ENCODE measurements at places on chromosomes 5 and 9.

DNA sequence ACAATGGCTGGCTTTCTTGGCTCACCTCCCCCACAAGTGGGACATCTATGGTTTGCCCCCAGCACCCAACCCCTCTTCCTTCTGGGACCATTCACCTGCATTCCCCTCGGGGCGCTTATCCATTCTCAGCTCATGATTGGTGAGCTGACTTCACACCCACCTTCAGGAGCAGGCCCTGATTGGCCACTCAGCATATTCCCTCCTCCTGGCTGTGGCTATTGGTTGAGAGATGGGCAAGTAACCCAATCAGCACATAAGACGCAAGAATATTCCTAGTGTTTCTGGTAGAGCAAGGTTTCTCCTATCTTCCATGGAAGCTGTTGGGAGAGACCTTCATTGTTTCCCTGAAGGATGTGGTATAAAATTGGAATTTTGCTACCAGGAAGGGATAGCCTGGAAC lies 22.7 kb upstream of the UNC5A start:
- no peak for DNase-seq

GRCh38 chr9:131320031-131320685 lies 30.6 kb downstream of the PLPP7 start:
- no peak for DNase-seq

DNA sequence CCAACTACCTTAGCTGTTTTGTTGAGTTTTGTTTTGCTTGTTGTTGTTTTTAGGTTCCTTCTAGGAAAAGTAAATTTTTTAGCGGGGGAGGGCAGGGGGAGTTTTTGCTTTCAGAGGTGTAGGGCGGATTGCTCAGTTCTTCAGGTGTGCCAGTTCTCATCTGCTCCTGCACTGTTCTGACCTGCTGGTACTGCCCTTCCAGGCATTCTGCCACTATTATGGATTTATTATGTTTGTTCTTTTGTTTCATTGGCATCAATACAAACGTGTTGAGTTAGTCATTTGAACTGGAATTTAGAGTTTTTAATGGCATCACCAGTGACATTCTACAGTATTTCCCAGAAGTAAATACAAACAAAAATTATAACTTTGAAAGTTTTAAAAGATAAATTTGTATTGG lies 26.0 kb downstream of the ERCC6L2 start:
- no peak for DNase-seq

- DNase-seq, result no peak
Observed at GRCh38 chr5:173231381-173231766, 3.6 kb downstream of the NKX2-5 start.

- no peak for DNase-seq
Observed at GRCh38 chr9:18896004-18896403, 137.0 kb downstream of the SAXO1 start.

DNA sequence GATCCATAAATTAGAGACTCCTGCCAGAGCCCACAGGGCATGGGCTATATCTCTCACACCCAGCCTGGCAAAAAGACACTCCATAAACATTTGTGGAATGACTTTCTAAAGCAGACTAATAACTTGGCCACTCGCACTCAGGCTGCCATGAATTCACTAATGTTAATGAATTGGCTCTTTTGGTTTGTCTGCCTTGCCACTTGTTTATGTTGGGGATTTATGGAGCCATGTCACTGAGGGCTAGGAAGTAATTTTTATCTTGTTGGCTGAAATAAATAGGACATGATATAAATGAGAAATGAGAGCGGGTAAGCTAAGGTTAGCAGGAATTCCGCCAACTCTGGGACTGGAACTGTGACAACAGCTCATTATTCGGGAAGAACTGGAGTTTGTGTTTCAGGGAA lies 55.2 kb downstream of the DROSHA start:
- DNase-seq, result no peak

- DNase-seq, result no peak
Observed at GRCh38 chr9:127122176-127123063, at the start of gene ANGPTL2. ANGPTL2 (minus strand) TSS chr9:127122635; CDS start chr9:127108731, 13,904 bp downstream.

DNA sequence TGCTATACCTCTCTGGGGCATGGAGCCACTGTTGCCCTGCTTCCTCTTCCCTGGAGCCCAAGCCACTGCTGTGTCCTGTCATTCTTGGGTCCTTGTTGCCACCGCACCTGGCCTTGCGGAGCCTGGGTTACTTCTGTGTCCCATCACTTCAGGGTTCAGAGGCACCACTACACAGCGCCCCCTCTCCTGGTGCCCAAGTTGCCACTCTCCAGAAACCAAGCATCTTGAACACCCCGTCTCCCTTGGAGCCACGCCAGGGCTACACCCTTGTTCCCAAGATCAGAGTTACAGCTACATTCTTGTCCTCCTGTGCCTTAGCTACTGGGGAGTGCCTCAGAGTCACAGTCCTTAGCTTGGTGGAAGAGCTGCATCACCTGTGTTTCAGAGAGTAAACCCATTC lies 147.2 kb upstream of the CD180 start:
- no peak for DNase-seq

DNA sequence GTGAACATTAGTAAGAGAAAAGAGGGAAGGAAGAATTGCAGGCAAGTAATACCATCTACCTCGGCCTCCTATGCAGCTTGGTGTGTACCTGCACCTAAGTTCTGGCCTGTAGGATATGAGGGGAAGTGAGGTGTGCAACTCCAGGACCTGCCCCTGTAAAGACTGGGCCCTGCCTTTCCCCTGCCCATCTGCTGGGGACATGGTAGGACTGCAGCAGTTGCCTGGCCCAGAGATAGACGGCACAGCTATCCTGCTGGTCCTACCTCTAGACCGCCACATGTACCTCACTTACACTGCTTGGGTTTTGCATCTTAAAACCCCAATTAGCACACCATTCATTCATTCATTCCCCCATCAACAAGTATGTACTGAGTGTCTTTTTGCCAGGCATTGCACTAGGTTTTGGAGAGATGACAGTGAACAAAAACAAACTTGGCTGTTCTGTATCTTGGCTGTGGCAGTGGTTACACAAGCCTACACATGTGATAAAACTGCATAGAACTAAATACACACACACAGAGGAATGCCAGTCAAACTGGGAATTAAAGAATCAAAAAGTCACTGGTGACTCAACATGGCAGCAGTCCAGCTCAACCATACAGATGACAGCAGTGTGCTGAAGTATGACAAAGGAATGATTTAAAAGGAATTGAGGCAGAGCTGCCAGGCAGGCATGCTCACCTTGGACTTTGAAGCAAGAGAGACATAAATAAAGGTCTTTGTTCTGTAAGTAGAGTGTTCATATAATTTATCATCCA lies 23.3 kb upstream of the MGAT1 start:
- no peak for DNase-seq

GRCh38 chr9:33170464-33171415 lies 3.6 kb upstream of the B4GALT1 start:
- peak; percentile 29 for DNase-seq

DNA sequence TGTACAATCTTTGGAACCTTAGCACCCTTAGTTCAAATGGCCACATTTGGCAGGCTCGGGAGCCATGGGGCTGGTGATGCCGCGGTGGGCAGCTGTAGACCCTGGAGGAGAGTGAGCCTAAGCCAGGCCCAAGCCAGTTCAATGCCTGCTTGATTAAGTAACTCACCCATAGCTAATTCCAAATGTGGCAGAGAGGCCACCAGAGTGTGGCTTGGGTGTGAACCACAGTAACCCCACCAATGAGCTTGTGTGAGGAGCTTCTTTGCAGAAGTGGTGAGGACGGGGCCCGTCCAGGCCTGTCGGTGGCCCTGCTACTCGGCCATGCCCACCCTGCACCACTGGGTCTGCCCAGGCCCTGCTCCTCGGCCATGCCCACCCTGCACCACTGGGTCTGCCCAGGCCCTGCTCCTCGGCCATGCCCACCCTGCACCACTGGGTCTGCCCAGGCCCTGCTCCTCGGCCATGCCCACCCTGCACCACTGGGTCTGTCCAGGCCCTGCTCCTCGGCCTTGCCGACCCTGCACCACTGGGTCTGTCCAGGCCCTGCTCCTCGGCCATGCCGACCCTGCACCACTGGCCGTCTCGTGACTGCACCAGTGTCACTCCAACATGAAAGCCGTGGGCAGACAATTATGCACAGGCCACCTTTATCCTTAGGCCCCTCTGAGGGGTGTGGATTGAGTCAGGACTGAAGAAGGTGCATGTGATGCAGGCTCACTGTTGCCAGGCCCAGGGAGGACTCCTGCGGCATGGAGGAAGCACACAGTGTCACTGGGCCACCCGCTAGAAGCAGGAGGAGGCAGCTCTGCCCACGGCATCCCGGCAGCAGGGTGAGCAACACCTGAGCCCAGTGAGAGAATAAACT lies 75.4 kb downstream of the MRPL36 start:
- no peak for DNase-seq

DNA sequence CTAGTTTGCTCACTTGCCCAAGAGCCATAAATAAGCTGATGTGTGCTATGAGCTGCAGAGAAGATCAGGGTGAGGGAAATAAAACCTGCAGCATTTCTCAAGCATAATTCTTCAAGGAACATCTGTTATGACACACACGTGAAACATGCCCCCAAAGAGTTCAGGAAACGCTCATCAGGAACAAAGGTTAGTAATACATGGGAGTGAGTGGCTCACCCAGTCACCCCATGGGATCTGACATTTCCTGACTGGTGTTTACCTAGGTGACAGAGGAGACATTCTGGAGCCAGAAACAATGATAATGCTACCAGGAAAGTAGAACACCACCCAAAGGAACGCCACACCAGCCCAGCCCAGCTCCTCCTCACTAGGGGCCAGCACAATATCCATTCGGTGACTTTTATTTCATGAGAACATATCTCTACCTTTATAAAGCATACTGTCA lies 66.0 kb downstream of the FRMD3 start:
- no peak for DNase-seq

DNA sequence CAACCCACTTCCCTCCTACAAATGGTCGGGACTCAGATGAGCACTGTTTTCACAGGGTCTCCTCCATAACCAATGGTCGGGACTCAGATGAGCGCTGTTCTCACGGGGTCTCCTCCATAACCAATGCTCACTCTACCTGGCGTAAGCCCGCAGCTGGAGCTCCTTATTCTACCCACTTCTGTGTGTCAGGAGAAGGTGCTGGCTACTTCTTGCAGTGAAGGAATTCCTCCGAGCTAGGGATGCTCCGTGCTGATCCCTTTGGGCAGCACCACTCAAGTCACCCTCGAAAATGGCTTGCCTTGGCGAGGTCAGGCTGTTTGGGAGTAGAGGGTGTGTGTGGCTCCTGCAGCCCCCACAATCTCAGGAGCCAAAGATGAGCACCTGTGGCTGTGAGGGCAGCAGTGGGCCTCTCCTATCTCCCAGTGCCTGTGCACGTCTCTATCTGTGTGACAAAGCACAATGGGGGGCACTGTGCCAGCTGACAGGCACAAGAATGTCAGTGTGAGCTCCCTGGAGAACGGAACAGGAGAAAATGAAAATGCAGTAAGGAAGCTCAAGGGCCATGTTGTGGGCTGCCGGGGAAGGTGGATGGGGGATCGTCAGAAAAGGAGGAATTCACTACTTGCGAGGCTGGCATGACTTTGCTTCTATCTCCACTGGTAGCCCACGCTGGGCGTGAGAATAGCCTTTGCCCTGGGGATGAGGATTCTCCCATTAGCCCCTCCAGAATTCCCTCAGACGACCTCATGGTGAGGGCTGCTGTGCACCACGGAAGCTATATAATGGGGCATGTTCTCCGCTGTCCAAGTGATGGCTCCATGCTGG lies 3.9 kb upstream of the BTNL9 start:
- DNase-seq, result no peak

GRCh38 chr9:23582836-23583235 lies 243.2 kb downstream of the ELAVL2 start:
- DNase-seq, result no peak

- no peak for DNase-seq
Observed at GRCh38 chr9:40935336-40935735, 193.1 kb downstream of the FOXD4L6 start.

- DNase-seq, result no peak
Observed at GRCh38 chr9:37706290-37706689, 47.3 kb upstream of the TRMT10B start.

GRCh38 chr5:140220032-140220697 lies 45.2 kb downstream of the CYSTM1 start:
- DNase-seq, result no peak

DNA sequence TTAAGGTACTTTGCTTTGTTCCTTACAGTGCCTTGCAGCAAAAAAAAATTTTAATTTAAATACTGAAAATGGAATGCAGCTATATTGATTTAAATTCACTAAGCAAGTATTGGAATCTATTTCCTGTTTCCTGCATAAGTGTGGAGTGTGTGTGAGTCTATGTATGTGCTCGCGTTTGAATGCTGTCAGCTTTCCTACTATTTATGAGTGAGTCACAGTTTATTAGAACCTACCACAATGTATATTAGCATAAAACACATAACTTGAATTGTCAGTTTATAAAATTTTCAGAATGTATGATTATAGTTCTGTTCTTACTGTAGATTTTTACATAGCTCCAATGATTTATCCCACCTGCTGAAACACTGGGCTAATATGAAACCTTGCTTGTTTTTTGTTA lies 302.1 kb downstream of the NR2F1-AS1 start:
- no peak for DNase-seq

DNA sequence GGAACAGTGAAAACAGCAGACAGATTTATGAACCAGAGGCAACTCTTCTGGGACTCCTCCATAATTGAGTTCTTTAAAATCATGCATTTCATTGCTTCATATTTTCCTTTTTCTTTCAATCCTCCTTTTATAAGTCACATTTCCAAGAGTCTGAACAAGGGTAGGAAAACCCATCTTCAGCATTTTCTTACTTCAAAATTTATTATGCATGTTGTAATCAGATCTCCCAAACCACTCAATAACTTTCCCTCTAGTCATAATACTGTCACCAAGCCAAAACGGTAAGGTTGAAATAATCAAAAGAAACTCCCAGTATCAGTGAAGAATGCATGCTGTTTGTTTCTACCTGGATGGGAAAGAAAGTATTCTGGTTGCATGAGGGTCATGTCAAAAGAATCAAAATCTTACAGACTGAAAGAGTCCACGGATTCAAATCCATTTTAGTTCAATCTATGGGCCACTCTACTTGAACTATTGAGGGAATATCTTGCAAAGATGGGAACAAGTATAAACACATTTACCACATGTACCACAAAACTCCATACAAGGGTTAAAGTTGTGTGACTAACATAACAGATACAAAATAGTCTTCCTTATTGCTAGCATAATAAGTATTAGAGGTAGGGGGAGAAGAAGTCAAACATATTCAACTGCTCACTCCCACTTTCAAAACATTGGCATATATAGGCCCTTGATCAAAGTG lies 797.3 kb downstream of the MAT2B start:
- DNase-seq, result no peak

- DNase-seq, result no peak
Observed at GRCh38 chr5:124952566-124952965, 206.1 kb upstream of the ZNF608 start.

GRCh38 chr5:142743592-142744441 lies 26.4 kb upstream of the ARHGAP26 start:
- DNase-seq, result no peak

DNA sequence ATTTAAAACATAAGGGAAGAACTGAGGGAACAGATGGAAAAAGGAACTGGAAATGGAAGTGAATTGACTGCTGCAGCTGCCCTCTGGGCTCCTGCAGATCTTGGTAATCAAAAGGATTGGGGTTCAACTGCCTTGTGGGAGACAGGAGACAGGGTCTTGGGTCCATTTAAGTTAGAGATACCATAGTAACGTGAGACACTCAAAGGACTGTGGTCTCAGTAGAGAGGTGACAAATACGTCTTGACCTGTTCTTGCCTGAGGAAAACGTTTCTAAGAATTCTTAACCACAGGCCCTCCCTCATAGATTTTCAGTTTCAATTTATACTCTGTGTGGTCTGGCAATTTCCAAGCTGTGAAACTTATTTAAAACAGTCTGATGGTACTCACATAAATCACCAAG lies 100.8 kb upstream of the DHFR start:
- no peak for DNase-seq

GRCh38 chr5:174549254-174549653 lies 175.1 kb upstream of the MSX2 start:
- DNase-seq, result no peak

- no peak for DNase-seq
Observed at GRCh38 chr5:147061431-147061830, 173.4 kb upstream of the STK32A start.

Data from NCI-H748 treated with DMSO at 0.1 percent for 48 hours (cell line).